ENCODE measurements at places on chromosomes 1 and 21.
A peak's percentile ranks its signal among the peaks of the same experiment; 100 is the strongest.

- DNase-seq = no peak
Observed at GRCh38 chr1:171210355-171210754, 25.3 kb downstream of the FMO2 start.

GRCh38 chr1:151292207-151293030, 10.3 kb downstream of the ZNF687 start:
- no peak for DNase-seq

GRCh38 chr21:32523463-32523862, 61.9 kb downstream of the TCP10L start:
- DNase-seq = no peak

- no peak for DNase-seq
Observed at GRCh38 chr1:157955857-157956256, 37.6 kb upstream of the KIRREL1 start.

GRCh38 chr1:53449021-53449420, 10.2 kb upstream of the DMRTB1 start:
- peak; percentile 86 for DNase-seq

- no peak for DNase-seq
Observed at GRCh38 chr1:2091611-2092604, 41.7 kb downstream of the PRKCZ start.

- no peak for DNase-seq
Observed at GRCh38 chr1:192081359-192081758, 76.9 kb upstream of the RGS18 start.

DNA sequence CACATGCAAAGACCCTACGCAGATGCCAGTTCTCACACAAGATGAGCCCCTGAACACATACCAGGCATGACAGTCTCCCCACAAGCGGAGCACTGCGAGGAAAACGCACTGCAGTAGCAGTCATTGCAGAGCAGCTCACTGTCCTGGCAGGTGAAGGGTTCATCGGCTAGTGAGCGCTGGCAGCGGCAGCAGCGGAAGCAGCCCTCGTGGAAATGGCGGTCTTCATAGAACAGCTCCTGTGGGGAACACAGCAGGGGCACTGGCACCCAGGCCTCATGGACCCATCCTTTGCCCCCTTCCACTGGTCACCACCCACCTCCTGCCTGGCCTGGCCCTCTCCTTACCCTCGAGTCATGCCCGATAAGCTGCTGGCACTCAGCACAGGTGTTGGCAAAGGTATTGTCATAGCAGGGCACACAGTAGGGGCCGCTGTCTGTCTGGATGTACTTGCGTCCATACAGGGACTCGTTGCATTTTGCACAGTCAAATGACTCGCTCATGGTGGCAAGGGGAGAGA, 6.3 kb downstream of the FHL3 start:
- no peak for DNase-seq

DNA sequence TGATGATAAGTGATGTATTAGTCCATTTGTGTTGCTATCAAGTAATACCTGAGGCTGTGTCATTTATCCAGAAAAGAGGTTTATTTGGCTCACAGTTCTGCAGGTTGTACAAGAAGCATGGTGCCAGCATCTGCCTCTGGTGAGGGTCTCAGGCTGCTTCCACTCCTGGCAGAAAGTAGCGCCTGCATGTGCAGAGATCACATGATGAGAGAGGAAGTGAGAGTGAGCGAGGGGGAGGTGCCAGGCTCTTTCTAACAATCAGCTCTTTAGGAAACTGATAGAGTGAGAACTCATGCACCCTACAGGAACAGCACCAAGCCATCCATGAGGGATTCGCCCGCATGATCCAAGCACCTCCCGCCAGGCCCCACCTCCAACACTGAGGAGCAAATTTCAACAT, 2.2 kb upstream of the FHAD1 start:
- DNase-seq = no peak
